ENCODE measurements at places on chromosomes 7 and 10.

GRCh38 chr10:75226656-75227055 is 9.1 kb downstream of the COMTD1 start:
- no peak for DNase-seq

- no peak for DNase-seq
Measured at GRCh38 chr10:59779756-59780533, 26.7 kb upstream of the MRLN start.

DNA sequence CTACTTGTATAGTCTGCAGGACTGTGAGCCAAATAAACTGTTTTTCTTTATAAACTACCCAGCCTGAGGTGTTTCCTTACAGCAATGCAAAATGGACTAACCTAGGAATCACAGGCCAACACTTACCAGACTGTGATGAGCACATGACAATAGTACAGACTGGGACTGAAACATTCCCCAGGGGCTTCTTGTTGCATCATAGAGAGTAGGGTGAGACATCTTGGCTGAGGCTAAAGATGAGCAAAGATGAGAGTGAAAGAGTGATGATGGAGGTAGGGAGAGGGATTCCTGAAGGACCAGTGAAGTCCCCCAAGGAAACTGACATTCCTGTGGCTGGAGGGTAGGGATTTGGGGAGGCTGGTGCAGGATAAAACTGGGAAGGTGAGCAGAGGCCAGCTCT is 194.4 kb downstream of the TPST1 start:
- no peak for DNase-seq

GRCh38 chr10:17737027-17737965 is 14.7 kb upstream of the TMEM236 start:
- DNase-seq: peak; percentile 28

DNA sequence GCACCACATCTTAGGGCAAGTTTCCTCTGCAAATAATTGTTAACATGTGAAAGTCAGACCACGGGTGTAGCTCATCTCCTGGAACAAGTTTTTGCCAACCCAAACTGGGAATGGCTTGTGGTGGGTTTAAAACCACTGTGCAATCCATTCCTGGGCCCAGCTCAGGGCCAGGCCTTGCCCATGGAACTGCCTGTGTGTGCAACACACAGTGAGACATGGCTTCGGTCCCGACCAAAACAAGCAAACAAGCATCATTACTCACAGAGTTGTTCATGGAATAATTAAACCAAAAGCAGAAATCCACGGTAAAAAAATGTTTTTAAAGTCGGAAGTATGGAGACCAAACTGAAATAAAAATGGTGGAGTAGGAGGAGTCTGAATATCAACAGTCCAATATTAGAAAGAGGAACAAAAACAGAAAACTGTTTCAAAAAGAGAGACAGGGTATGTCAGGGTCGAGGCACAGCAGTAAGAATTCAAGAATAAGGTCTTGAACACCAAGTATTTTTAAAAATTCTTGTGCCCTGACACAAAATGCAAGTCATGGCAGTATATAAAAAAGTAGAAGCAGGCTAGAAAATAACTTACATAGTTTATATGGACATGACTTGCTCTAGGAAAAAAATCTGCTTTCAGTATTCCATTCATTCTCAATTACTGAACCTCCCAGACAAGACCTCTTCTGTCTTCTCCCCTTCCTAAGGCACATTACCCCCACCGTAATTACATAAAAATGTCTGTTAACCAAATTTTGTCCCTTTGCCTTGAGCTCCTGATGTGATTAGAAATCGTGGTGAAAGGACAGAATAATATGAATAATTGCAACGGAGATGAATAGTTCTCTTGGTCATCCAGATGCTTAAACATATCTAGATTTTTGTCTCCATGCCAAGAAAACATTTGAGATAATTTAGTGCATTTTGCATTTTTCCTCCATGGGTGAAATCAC is 88.4 kb downstream of the FAS start:
- no peak for DNase-seq

DNA sequence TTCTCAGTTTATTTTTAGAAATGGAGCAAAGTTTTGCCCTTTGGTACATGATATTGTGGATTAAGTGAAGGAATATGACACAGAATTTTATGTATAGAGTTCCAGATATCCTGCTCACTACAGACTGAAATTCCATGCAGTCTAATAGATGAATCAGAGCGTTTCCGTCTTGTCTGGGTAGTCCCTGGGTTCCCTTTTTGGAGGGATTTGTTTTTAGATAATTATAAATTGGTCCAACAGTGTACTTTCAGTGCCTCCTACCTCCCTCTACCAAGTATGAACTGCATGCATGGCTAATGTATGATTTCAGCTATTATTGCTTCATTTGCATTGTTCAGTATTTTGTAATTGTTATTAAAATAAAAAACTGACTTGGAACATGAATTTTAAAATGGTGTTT is 74.4 kb downstream of the SEPTIN7 start:
- no peak for DNase-seq

- DNase-seq: no peak
Measured at GRCh38 chr7:101166648-101166908, 1.2 kb upstream of the VGF start.

- no peak for DNase-seq
Measured at GRCh38 chr7:44912775-44913347, 27.5 kb upstream of the PURB start.

DNA sequence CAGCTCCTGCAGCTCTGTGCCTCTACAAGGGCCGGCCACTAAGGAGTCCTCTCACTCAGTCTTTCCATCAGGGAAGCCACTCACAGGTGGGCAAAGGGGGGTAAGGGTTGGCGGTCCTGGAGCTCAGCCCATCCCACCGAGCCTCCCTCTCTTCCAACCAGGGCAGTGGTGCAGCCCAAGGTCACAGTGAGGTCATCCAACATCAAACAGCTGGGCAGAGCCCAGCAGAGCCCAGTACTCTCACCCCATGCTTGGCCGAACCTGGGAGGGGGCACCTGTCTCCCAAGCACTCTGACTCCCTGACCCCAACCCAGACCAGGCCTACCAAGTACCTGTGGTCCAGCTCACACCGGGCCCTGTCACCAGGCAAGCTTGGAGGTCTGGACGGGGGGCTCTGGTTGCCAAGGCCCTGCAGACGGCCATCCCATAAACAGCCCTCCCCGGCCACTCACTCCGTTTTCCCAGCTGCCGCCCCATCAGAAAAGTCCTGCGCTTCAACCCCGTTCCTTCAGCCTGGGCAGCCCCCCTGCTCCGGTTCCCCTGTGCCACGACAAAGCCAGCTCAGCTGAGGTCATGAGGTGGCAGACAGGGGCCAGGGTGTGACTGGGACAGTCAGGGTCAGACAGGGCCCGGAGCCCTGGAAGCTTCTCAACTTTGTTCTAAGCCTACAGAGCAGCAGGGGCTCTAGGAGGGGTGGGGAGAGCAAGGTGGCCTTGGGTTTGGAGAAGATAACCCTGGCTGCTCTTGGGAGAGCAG is 27.5 kb downstream of the PDGFA start:
- DNase-seq: no peak

DNA sequence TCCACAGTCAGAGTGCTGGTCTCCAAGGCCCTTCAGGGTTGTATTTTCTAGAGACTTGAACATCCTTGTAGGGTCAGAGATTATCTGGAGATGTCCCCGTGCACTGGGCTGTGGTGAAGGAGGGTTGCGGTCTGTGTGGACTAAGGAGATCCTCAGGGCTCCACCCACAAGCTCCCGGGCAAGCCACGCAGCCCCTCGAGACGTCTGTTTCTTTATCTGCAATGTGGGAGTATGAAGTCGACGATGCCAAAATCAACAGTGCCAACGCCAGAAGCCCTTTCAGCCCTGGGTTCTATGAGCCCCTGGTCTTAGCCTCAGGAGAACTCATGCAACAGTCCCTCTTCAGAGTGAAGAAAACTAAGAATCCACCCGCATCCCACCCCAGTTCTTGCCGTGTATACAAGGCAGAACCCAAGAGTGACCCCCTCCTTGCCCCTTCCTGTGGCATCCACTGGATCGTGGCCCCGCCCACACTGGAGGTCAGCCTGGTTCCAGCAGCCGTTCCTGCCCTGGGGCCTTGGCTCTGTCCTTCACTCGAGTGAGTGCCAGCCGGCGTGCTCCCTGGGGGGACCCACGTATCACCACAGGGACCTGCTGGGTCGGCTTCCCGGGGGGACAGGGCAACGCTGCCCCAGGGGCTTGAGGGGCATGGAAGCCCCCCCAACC is 6.0 kb upstream of the SHH start:
- no peak for DNase-seq

- DNase-seq: no peak
Measured at GRCh38 chr10:89604200-89604599, 40.8 kb downstream of the PANK1 start.

DNA sequence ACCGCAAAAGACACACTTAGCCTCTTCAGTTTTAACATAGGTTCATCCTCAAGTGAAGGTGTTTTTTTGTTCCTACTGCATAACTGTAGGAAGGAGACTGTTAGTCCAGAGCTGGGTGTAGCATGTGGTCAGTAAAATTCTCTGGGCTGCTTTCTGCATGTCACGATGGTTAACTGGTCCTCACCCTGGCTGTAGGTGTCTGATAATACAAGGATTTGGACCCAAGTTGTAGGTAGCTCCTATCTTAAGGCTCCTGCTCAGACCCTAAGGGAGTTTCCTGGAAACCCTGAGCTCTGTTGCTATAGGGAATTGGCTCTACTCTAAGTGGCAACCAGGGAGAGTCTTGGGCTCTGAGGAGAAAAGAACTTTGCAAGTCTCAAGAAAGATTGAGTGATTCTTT is 112.9 kb downstream of the SAMD9 start:
- no peak for DNase-seq

DNA sequence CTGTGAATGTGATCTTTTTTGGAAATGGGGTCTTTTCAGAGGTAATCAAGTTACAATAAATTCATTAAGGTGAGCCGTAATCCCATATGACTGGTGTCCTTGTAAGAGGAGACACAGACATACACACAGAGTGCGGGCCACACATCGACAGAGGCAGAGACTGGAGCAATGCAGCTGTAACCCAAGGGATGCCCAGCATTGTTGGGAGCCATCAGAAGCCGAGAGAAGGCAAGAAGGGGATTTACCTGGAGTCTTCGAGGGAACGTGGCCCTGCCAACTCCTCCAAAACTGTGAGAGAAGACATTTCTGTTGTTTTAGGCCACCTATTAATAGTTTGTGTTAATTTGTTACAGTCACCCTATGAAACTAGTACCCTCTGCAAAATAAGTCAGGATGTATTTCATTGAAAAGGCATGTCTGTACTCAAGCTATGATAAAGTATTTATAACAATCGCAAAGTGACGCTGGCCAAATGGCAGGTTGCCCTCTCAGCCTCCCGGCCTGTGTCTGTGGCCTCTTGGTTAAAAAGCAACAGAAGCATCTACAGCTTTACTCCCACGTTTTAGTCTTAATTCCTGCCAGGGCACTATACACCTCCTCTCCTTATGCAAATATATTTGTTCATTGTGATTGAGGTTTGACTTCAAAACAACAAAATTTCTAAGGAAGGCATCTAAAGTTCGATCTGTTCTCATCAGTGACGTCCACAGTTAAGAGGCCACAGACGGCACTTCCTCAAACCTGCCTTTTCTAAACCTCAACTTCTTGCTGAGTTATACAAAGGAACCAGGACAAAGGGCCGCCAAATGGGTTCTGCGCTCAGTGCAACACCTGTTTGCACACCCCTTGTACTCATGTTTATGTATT is 46.8 kb downstream of the HIPK2 start:
- DNase-seq: no peak

DNA sequence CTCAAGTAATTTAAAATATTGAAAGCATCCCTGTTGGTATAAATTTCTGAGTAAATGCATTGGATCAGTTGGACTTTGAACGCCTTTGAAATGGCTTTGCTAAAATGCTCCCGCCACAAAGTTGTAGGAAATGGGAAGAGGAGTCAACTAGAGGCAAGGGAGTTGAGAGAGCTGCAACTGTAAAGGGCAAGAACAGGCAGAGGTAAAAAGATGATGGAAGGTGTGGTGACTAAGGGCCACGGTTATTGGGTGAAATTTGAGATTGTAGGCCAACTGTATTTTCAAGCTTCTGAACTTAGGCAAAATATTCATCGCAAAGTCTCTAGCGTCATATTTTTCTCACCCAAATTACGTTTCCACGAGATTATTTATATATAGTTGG is 595 bp upstream of the SUMF2 start:
- no peak for DNase-seq

DNA sequence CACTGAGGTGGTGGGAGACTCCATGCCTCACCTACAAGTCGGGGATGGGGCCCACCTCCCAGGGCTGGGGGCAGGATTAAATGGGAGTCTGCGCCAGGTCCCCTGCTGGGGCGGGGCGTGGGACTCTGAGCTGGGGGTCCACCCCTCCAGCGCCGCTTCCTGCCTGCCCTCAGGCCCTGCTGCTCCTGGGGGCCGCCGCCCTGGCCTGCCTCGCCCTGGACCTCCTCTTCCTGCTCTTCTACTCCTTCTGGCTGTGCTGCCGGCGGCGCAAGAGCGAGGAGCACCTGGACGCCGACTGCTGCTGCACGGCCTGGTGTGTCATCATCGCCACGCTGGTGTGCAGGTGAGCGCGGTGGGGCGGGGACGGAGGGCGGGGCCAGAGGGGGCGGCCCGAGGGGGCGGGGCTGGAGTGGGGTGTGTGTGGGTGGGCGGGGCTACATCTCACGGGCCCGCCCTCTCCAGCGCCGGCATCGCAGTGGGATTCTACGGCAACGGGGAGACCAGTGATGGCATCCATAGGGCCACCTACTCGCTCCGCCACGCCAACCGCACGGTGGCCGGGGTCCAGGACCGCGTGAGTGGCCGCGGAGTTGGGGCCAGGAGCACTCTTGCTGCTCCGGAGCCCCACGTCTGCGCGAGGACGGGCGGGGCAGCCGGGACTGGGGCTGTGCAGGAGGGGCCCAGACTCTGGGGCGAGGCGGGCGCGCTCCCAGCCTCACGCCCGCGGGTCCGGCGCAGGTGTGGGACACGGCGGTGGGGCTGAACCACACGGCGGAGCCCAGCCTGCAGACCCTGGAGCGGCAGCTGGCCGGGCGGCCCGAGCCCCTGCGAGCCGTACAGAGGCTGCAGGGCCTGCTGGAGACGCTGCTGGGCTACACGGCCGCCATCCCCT is 15.1 kb downstream of the TTYH3 start:
- DNase-seq: no peak

GRCh38 chr10:126063353-126063791 is 167.0 kb downstream of the FANK1 start:
- no peak for DNase-seq

DNA sequence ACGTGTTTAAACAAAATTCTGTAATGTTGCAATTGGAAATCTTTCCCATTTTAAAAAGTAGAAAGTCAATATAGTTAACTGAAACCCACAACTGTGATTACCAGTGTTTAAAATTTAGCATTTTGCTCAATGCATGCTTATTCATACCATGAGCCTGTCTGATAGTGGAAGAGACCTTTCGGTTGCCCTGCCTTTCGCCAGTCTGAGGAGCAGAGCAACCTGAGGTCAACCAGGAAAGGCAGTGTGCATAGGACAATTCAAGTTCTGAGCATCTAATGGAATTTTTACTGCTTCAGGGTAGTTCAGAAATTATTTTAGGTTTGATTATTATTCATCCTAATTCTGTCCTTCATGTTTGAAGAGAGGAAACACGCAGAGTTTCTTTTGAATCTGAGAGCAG is 100.8 kb downstream of the CUBN start:
- no peak for DNase-seq

All from SHP77 treated with DMSO at 0.1 percent for 48 hours (cell line).